SK-N-SH (cell line): ENCODE measurements at places on chromosomes 5 and 9.

GRCh38 chr5:2700876-2701275, 50.6 kb downstream of the IRX2 start:
- no peak for DNase-seq

DNA sequence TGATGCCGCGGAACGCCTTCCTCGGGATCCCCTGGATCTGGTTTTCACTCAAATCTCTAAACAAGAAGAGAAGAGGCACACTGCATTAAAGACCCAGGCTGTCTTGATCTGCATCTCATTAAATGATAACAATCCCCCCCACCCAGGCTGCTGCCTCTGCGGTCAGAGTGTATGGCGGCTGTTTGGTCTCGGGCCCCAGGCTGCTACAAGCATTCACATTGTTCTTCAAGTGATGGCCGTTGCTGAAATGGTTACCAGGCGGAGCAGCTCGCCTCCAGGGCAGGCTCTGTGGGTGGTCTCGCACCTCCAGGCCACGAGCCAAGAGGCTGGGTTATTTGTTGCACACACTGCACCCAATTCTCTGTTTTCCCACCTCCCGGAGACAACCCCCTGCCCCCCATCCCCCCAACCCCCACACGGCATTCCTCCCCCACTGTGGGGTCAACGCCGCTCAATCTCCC, 304.1 kb upstream of the PANK3 start:
- peak; percentile 51 for DNase-seq

DNA sequence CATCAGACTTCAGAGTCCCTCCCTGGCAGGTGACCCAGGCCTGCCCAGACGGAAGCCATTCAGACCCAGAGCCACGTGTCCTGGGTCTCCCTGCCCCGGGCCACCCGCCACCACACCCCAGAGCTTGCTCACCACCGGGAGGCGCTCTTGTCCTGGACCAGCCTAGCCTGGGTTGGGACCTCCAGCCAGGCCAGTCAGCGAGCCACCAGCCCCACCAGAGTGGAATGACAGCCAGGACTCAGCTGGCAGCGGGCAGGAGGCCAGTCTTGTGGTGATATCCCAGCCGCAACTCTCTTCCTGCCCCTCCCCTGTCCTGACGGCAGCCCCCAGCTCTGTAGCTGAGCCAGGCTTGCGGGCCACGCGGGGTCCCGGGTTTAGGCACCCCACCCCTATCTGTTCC, 1.7 kb upstream of the PTGDS start:
- no peak for DNase-seq

- no peak for DNase-seq
These were observed 41.3 kb downstream of the CAVIN4 start for GRCh38 chr9:100619194-100619593.

- no peak for DNase-seq
These were observed 99.3 kb upstream of the WWC1 start for GRCh38 chr5:168192120-168192519.

GRCh38 chr5:133403741-133404364, 208.5 kb downstream of the FSTL4 start:
- no peak for DNase-seq

GRCh38 chr5:59660737-59661136, 232.8 kb downstream of the PDE4D start:
- DNase-seq, result peak; percentile 21

DNA sequence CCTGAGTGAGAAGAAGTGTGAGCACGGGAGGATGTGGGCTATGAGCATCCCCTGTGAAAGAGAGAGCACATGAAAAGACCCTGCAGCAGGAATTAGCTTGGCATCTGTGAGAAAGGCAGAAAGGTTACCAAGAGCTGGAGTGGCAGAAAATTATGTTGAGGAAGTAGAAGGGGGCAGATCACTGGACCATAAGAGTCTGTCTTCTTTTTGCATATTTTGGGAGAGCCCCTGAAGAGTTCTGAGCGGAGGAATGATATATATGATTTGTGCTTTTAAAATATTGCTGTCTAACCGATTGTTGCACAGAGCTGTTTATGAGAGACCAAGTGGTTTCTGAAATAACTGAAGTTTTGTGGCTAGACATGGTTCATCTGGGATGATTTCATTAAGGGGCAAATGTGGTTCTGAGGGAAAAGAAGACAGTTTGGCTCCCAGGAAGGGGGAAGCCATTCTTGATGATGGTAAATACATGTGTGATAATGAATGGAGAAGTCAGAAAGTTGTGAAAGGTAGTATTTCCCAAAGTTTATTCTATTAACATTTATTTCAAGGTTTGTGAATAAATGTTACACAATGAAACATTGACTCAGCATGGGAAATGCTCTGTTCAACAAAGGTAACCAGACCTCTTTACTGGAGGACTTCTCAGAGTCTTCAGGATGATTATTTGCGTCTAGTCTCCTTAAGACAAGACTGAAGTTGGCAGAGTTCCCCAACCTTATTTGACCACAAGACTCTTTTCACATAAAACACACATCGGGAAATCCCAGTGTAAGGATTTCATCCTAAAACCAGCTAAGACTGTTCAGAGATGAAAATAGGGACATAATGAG, 31.5 kb upstream of the ADRB2 start:
- no peak for DNase-seq

DNA sequence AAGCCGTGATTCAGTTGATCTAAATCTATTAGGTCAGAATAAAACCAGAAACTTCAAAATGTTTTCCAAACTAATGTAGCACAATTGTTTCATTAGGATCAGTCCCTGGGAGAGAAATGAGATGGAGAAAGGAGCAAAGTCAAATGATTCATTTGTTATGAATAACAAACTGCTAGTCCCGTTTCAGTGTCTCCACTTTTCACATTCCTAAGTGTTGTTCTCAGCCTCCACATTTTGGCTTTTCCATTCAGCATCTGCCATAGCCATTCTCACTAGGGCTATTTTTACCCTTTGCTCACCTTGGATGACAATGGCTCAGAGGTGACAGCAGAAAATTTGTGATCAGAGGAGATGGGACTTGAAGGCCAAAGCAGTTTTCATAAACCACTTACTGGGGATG, 314.1 kb upstream of the KIF2A start:
- no peak for DNase-seq

DNA sequence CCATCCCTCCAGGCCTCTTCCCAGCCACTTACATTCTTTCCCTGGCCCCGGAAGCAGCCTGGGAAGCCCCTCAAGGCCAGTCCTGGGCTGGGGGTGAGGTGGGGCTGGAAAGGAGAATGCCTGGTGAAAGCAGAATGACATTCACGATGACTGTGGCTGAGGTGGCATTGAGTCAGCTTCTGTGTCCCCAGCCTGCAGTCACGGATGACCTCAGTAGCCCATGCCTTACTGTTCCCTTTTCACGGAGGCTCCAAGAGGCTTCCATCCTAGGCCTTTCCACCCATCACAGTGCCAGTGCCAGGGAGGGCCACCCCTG, 2.7 kb downstream of the PRDM12 start:
- no peak for DNase-seq

DNA sequence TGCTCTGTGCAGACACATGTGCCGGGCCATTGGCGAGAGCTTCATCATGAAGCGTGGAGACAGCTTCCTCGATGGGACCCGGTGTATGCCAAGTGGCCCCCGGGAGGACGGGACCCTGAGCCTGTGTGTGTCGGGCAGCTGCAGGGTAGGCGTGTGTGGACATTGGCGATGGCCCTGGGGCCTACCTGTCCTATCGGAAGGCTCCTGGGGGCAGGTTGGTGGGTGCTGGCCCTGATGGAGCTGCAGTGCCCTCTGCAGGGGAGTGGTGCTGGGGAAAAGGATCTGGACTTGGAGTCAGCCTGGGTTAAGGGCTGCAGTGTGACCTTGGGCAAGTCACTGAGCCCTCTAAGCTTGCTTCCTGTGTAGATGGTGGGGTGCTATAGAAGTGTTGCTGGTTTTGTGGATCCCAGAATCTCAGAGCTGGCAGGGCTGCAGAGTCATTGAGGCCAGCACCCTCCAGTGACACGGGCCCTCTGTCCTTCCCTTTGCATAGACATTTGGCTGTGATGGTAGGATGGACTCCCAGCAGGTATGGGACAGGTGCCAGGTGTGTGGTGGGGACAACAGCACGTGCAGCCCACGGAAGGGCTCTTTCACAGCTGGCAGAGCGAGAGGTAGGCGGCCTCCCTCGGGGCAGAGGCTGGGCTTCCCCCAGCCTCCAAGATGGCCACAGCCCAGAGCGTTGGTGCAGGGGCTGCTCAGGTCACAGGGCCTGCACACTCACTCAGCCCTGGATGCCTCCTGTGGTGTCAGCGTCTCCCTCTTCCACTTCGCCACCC, 15.8 kb downstream of the ADAMTS13 start:
- DNase-seq, result no peak

DNA sequence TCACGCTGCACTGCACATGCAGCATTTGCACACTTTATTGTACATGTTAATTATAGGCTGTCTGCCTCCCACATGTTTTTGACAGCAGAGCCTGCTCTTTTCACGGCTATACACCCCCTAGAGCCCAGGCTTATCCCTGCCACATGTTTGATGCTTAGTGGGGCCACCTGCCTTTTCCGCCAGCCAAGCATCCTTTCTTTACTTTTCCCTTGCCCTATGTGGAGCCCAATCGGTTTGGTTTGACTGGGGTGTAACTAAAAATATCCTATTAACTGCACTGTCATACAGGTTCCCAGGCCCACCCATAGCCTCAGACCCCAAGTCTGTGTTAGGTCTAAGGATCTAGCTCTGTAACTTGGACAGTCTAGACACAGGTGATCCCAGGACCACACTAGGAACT, 18.9 kb upstream of the S1PR3 start:
- DNase-seq, result no peak

DNA sequence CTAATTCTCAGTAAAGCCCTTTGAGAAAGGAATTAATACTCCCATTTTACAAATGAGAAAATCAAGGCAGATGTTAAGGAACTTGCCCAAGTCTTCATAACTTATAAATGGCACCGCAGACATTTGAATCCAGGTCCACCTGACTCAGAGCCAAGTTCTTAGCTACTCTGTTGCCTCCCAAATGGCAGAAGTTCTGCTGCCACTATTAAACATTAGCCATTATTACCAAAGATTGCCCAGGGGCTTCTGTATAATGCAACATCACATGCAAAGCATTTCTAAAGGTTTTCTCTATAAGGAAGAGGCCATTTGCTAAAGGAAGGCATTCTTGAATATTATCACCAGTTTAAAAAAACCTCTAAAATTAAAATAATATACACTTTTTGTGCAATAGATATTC, 28.3 kb downstream of the TPD52L3 start:
- no peak for DNase-seq

GRCh38 chr9:130935648-130936271, 3.3 kb downstream of the FIBCD1 start:
- no peak for DNase-seq

- DNase-seq, result no peak
These were observed 105.1 kb downstream of the FBN2 start for GRCh38 chr5:128432913-128433440.

DNA sequence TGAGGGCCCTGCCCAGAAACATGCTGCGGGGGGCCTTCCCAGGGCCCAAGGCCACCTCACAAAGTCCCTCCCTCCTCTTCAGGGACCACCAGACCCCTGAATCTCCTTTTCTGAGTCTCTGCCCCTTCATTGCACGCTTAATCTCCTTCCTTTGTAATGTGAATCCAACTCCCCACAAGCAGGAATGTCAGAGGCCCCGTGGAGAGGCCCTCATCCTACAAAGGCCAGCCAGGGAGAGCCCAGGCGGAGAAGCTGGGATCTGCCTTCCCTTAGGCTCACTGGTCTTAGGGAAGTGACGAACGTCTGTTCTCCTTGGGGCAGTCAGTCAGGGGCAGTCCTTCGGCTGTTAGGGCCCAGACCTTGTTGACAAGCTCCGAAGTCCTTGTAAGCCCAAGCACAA, 2.3 kb downstream of the SMIM33 start:
- no peak for DNase-seq

DNA sequence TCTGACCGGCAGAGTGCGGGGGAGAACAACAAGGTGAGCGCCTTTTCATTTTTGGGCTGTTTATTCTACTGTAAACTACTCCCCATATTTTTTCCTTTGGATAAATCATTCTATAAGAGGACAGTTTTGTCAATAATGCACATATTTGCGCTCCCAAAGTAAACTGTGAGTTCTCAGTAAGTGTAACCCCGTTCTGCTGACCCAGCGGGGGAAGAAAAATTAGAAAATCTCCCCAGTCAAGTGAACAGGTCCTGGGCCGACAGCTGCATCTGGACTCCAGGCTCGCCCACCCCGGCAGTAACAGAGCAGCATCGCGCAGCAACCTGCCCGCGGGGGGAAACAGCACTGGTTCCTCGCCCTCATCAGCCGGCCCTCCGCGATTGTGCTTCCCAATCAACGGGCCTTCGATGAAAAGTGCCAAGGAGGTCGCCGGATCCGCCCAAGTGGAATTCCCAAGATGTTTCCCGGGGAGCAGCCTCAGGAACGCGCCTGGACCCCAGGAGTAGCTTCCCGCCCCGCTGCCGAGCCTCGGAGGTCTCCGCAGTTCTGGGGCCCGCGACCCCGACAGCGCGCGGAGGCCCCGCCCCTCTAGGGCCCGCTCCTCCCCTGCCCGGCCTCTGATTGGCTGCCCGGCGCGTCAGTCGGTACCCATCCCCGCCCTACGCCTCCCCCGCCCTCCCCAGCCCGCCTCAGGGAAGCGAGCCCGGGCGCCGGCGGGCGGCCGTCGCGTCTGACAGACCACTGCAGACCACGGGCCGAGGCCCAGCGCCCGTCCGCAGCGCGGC, at the start of gene OTULINL:
Gene OTULINL, plus strand, starts transcription at position 687 of the 785 bp plus-strand sequence. CDS start 103 bp downstream, outside the sequence.
- peak; percentile 100 for DNase-seq

DNA sequence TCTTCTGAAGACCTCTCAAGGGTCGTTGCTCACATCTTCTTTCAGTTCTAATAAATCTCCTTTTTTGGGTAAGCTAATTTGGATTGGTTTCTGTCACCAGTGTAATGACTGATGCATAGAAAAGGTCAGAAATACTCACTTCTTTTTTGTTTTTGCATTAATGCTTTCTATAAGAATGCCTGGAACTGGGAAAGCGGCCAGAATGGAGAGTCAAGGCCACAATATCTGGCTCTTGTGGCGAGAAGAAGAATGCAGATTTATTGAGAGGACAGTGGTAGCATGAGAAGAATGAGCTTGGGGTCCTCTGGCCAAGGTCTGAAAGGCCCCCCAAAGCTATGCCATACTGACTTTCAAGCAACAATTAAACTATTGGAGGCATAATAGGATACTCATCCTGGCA, 88.0 kb upstream of the SLC12A2 start:
- no peak for DNase-seq

GRCh38 chr9:109329638-109330258, 8.9 kb upstream of the EPB41L4B start:
- peak; percentile 39 for DNase-seq

DNA sequence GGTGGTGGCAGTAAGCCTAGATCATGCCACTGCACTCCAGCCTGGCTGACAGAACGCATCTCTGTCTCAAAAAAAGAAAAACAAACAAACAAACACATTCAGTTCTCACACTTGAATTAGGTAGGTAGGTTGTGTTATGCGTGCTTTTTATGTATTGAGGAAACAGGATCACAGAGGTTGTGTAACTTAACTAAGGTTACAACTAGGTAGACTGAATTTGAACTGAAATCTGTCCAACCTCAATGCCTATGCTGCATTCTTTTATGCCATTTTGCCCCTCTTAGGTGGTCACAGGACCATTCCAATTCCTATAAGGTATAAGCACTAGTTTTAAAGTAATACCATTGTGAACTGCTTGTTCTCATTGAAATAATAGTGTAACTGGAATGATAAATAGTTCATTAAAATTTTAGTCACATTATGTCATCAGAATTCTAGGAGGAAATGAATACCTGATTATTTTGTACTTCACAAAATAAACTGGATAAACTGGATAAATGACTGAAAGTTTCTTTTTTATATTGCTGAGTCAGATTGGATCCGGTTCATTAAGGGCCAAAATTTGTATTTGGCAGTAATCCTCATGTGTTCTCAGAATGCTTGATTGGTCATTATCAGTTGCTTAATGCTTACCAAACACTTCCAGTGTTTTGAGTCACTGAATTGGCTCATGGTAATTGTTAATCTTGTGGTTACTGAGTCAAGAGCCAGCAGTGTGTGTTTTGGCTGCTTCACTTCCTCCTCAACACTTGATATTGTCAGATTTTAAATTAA, 7.1 kb downstream of the UBAP1 start:
- DNase-seq, result no peak
